Gastrocnemius medialis (tissue), 4 donors: ENCODE measurements at places on chromosomes 5 and 9.

- peak; percentile 65 for DNase-seq
Measured at GRCh38 chr5:5313101-5313635, 109.3 kb upstream of the ICE1 start.

DNA sequence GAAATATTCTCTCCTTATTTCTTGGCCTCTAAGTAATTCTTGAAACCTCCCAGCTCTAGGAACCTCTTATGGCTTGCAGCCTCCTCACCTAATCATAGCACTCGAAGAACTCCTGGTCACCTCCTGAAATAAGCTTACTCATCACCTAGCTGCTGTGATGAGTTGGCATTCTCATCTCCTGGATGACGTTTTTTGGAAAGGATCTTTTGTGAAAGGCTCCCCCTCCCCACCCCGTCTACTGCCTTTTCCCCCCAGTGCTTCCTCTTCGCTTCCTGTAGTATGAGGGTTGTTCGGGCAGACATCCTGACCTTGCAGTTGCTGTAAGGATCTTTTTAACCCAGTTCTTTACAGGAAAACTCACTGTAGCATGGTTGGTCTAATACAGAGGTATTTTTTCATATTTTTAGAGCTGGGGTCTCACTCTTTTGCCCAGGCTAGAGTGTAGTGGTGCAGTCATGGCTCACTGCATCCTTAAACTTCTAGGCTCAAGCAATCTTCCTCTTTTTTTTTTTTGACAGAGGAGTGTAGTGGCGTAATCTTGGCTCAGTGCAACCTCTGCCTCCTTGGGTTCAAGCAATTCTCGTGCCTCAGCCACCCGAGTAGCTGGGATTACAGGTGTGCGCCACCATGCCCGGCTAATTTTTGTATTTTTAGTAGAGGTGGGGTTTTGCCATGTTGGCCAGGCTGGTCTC lies 41.8 kb downstream of the ARHGAP26 start:
- DNase-seq, result no peak

- no peak for DNase-seq
Measured at GRCh38 chr5:143479394-143479793, 75.9 kb upstream of the NR3C1 start.

- no peak for DNase-seq
Measured at GRCh38 chr9:81693671-81694378, 4.5 kb upstream of the TLE1 start.

- no peak for DNase-seq
Measured at GRCh38 chr5:10701567-10702039, 59.4 kb downstream of the DAP start.

GRCh38 chr5:106241409-106241808 lies 1429.3 kb downstream of the EFNA5 start:
- DNase-seq, result no peak

GRCh38 chr9:109816490-109816889 lies 36.5 kb downstream of the PALM2AKAP2 start:
- DNase-seq, result peak; percentile 22

DNA sequence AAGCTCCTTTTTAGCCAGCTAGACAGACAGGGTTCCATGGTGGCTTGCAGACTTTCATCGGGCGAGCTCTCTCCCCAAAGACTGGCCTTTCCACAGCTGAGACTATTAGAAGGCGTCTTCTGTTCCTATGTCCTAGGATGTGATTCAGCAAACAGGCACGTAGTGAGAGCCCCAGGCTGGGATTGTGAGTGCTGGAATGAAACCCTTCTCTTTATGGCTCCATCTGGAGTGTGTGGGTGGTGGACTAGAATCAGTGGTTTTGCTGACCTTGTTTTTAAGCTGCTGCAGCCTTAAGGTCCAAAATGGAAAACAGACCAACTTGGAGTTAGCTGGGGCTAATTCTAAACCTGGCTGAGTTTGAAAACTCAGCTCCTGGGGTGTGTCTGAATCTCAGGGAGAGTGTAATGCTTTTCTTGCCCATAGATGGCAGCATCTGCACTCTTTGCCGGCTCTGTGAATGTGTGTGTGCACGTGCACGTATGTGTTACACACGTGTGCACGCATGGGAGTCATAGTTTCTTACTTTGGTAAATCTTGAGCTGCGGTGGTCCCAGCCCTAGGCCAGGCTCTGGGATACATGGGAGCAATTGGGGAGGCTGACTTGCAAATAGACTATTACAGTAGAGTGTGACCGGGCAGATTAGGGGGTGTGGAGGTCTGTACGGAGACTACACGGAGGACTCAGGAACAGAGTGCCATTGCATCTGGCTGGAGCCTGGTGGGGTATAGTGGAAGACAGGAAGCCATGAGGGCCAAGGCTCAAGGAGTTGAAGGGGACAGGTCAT lies 10.7 kb downstream of the GSN start:
- DNase-seq, result peak; percentile 70

DNA sequence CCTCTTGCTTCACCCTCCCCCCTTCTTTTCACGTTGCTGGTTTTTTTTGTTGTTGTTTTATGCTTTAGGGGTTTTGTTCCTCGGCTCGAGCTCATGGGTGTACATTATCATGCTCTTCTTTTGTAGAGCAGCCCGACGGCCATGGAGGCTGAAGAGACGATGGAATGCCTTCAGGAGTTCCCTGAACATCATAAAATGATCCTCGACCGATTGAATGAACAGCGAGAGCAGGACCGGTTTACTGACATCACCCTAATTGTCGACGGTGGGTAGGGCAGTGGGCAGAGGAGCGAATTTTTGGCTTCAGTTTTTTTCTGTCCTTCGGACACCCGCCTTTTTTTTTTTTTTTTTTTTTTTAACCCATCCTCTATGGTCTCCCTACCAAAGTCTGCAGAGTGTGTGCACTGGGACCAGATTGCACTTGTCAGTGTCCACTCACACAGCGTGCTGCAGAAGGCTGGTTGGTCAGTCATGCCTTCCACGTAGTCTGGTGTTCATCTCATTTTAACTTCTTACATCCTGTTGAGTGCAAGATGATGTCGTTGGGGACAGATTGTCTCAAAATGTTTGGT lies 1.3 kb downstream of the ZNF131 start:
- no peak for DNase-seq
